ENCODE measurements at places on chromosomes 3 and 15.

- DNase-seq = no peak
These were observed 29.4 kb downstream of the RORA start for GRCh38 chr15:61199681-61200080.

DNA sequence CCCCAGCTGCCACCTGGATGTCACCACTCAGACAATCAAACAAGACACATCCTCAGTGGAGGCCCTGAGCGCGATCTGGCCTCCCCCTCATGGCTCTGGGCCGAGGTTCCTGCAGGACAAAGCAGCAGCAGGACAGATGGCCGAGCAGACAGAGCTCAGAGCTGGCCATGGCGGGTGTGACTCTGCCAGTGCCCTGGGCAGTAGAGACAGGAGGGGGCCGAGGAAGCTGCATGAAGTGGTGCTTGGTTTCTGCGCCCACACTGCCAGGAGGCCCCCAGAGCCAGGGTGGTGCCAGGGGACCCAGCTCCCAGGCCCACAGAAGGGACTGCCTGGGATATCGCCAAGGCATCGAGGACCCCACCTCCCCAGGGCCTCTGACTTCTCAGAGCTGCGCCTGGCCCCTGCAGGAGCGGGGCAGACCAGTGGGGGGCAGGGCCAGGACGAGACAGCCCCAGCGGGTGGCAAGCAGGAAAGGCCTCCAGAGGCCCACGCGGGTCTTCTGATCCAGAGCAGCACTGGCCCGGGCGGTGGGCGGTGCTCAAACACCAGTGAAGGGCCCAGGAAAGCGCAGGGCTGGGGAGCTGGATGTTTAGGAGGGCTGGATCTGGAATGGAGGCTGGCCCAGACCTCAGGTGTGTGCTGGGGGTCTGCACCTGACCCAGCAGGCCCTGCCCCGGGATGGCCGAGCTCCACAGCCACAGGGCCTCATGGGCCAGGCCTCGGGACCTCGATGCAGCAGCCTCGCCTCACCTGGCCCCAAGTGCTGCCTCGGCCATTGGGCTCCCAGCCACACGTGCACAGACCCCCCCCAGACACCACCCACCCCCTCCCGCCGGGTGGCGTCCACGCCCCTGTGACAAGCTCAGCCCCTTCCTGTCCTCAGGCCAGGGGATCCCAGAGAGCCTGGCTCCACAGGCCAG lies 76.0 kb downstream of the GOLGA8G start:
- DNase-seq = no peak

DNA sequence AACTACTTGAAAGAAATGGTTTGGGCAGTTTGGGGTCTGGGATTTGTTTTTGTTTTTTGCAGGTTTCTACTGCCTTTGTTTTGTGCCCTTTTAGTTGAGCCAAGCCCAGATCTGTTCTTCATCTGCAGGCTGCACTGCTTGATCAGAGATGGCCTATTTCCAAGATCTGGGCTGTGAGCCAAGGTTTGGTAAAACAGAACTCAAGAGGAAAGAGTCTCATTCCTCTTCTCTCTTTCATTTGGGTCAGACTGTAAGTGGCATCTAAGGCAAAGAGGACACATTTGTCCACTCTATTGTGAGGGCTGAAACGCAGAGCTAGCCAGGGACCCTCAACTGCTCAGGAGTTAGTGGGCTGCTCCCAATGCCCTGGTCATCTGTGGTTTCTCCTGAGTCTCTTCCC lies 104.4 kb upstream of the UBE3A start:
- DNase-seq = no peak

- no peak for DNase-seq
These were observed 52.7 kb downstream of the MITF start for GRCh38 chr3:69791919-69792399.

- DNase-seq = no peak
These were observed 38.0 kb downstream of the SEC22A start for GRCh38 chr3:123239756-123240155.

- no peak for DNase-seq
These were observed 408.7 kb downstream of the SHQ1 start for GRCh38 chr3:72439321-72440183.

- DNase-seq = no peak
These were observed 8.4 kb upstream of the PLA1A start for GRCh38 chr3:119589102-119589773.

GRCh38 chr3:187997490-187997889 lies 156.5 kb upstream of the LPP start:
- DNase-seq = no peak

DNA sequence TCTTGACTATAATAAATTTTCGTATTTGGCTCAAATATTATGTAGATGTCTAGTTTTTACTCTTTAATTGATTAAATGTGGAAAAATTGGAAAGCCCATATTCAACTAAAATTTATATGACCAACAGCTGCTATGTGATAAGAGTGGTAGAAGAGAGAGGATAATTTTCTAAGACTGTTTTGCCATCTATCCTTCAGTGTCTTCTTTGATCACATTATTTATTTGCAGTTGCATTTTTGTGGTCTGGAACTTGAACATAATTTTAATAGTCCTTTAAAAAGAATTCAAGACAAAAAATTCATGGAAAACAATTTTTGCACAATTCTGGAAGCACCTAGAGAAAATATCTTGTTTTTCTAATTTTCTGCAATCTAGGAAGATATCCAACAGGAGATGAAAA lies 213.3 kb upstream of the THBS1 start:
- no peak for DNase-seq

DNA sequence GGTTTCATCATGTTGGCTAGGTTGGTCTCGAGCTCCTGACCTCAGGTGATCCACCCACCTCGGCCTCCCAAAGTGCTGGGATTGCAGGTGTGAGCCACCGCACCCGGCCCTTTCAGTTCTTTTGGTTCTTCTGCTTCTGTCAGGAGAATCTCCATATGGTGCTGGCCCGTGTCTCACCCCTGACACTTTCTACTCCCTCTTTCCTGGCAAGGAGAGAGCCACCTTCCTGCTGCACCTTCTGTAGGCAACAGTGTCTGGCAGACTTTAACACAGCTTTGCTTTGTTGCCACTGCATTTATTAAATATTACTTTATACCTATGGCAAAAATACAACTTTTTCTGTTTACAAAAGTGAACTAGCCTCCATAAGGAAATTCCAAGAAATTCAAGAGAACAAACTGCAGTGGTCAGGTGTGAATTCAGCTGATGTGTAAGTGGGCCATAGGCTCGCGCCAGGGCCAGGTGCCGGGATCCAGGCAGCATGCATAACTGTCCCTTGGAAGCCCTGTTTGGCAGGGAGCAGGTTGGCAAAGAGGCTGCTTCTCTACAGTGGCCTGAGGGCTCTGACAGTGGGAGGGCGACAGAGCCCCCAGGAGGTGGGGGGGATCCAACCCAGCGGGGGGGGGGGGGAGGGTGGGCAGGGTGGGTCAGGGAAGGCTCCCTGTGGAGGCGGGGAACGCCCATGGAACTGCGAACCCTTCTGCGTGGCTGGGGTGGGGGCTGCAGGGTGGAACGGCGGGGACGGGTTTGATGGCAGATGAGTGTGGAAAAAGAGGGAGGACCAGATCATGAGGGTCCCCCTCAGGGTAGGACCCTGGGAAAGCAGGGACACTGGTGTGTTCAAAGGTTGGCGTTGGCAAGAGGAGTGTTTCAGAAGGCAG lies 21.1 kb downstream of the CTSH start:
- no peak for DNase-seq

DNA sequence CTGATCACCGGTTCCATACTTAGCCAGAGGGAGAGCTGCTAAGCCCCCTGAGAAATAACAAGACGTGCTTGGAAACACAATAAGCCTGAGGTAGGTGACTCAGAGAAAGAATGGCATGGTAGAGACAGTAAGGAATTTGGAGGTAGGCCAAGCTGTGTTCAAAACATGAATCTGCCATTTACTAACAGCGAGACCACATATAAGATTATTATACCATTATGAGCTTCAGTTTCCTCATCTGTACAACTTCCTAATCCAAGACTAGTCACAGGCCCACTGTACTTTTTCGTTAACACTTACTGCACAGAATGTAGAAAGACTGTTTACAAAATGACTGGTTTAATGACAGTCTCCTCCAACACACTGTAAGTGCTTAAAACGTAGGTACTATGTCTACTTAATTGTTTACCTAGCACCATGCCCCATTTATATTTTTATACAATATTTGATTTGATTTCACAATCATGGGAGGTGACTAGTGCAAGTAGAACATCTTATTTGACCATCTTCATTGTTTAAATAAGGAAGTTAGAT lies 25.7 kb downstream of the ATOSA start:
- DNase-seq = no peak

DNA sequence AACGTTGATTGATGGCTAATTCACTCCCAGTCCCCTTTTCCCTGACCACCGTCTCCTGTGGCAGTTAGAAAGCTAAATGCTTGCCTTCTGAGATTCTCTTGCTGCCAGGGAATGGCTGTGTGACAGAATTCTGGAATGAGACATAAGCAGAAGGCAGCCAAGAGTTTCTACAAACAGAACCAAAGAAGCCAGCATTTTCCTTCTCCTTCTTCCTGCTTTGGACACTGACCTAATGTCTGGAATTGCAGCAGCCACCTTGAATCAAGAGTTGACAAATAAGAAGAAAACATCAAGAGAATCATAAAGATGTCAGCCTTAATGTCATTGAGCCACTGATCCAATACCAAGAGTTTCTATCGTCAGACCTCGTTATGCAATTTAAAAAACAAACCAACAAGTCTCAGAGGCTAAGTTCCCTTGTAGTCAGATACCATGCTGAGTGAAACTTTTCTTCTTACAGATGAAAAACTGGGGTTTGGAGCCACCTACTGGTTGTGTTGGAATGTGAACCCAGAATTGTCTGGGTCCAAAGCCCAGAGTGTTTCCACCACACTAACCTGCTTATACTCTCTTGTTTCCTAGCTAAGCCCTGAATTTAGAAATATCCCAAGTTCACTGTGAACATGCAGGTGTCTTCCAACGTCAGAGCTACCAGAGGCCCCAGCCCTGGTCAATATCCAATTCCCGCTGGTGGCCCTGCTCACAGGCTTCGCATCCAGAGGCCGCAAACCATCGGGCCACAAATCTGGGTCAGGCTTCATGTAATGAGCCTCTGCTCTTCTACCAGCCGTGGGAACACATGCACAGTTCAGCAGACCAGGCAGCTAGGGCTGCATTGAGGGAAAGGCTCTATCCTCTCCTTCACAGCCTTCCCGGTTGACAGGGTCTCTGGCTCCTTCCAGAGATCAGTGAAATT lies 42.5 kb downstream of the MCF2L2 start:
- DNase-seq = peak; percentile 51

DNA sequence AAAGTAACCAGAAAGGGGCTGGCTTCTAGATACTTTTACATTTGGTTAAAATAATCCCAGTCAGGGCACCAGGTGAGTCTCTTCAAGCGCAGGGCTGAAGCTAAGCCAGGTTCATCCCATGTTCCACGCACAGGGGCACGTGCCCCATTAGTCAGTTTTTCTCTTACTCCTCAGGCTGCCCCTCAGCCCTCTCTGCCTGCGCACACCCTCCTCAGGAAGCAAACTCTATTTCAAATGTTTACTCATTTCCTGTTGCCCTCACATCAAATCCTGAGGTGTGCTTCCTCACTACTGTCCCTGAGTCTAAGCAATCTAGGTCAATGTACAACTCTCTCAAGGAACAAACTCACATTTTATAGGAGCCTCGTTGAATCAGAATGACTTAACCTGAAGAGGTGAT lies 48.5 kb downstream of the THBS1 start:
- DNase-seq = peak; percentile 58

- DNase-seq = no peak
These were observed 132.3 kb downstream of the STAC start for GRCh38 chr3:36512555-36512954.

GRCh38 chr3:140288595-140288994 lies 353.6 kb downstream of the CLSTN2 start:
- no peak for DNase-seq

- DNase-seq = no peak
These were observed 8.5 kb downstream of the MAP6D1 start for GRCh38 chr3:183816681-183817510.

GRCh38 chr3:150761831-150762661 lies 923 bp downstream of the SIAH2 start:
- peak; percentile 46 for DNase-seq

DNA sequence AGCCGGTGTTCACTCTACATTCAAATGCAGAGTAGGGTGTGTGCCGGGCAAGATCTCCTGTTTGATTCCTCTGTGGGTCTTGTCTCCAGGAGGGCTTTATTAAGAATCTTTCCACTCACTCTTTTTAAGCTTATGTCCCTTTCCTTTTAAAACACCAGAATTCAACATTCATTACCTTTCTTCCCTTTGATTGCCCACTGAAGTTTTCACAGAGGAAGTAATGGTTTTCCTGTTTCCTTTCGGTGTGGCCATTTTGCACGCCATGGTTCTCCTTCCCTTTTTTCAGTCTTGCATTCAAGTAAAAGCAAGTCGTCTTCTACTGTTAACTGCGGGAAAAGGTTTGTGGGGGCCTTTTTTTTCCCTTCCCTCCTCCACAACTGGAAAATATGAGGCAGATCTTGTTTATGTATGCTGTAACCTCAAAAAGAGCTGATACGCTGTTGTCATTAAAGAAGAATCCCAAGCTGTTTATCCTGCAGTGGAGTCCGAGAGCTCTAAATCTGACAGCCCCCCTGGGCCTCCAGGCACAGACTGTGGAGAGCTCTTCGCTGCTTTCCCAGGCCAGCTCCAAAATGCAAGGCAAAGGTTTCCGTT lies 40.5 kb downstream of the FILIP1L start:
- no peak for DNase-seq

GRCh38 chr15:81534124-81534523 lies 160.1 kb upstream of the TMC3 start:
- DNase-seq = no peak

GRCh38 chr3:13296662-13297061 lies 123.5 kb downstream of the NUP210 start:
- no peak for DNase-seq
